ENCODE measurements at places on chromosomes 12 and 14. TPM values are rescaled to one million over a fixed set of nuclear protein-coding genes. Genes with fewer than 3 reads are reported as not detected.
A peak's percentile ranks its signal among the peaks of the same experiment; 100 is the strongest.

Gene ZFP36L1
- 281 TPM for polyA plus RNA-seq

Gene TGFB3
- 135 TPM for polyA plus RNA-seq

Gene CCDC60
- polyA plus RNA-seq = 0.10 TPM

Gene SERPINA1
- 109 TPM for polyA plus RNA-seq

Gene GYS2
- polyA plus RNA-seq = 0.32 TPM

Gene SPSB2
- 7.9 TPM for polyA plus RNA-seq

Gene MOK
- polyA plus RNA-seq = 24.7 TPM

Gene SLC22A17
- polyA plus RNA-seq = 57.0 TPM

Gene RNU4-1
- not detected for polyA plus RNA-seq

Gene SLCO1A2
- polyA plus RNA-seq = not detected

Gene NANOG
- polyA plus RNA-seq = 0.43 TPM

Gene ATL1
- polyA plus RNA-seq = 10.5 TPM

DNA sequence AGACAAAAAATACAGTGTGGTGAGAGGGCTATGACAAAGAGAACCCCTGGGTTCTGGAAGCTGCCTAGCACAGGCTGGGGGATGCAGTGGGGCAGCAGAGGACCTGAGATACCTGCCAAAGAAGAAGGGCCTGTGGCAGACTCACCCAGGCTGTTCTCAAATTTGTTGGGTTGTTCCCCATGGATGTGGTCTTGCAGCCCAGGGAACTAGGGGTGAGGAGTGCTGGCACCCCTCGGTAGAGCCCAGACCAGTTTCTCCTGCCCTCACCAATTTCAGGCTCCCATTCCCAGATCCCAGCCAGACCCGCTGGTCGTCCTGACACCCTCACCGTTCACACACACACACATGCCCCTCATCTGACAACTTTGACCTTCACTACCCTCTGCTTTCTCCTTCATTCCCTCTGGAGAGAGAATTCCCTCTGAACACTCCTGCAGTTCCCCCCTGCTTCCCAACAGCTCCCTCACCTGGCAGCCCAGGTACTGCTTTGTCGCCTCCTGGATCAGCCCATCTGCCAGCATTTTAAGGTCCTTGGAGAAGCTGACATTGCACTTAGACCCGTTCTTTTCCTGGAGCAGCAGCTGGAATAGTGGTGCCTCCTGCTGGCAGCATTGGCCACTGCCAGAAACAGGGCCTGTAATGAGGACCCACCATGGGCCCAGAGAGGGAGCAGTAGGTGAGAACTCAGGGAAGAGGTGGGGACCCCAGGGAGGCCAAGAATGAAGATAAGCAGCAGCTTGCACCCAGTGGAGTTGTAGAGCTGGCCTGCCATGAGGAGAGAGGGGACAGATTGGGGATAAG lies 5.9 kb upstream of the GDF11 start:
- no peak for DNase-seq

DNA sequence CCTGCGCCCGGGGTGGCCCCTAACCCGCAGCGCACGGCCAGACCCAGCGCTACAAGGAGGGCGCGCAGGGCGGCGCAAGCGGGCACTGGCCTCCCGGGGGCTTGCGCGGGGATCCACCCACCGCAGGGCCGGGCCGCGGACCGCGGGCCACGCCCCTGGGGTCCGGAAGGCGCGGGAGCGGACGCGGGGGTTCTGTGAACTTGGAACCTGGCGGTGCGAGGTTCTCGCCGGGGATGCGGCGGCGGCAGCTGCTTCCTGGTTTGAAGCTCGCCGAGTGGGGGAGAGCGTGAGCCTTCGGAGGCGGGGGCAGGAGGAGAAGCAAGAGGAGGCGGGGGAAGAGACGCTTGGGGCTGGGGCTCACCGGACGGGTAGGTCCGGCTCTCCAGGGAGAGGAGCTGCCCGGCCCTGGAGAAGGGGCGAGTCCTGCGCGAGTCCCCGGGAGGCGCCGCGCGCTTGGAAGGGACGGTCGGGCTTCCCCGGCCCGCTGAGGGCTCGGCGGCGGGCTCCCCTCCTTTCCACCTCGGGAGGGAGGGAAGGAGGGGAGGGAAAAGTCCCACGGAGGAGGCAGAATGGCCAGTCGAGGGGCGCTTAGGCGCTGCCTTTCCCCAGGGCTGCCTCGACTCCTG lies at the start of gene PRKCH:
Gene PRKCH (plus strand): TSS at position 195 of the 626 bp plus-strand sequence. CDS start 523 bp downstream, outside the sequence.
- peak; percentile 35 for DNase-seq

DNA sequence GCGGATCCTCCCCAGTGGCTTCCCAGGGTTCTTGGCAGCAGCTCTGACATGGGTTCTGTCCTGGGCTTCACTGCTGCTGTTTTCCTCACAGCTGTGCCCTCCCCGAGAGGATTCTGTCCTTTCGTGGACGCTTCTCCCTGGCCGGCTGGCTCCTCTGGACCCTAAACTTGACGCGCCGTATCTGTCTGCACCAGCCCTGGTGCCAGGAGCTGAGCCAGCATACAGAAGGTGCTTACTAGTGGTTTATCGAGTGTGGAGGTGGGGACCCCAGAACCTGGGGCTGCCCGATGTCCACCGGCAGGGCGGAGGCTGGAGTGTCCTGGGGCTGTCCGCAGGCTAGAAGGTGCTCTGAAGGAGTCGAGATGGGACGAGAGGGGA lies 17.2 kb downstream of the FBRSL1 start:
- DNase-seq = no peak

DNA sequence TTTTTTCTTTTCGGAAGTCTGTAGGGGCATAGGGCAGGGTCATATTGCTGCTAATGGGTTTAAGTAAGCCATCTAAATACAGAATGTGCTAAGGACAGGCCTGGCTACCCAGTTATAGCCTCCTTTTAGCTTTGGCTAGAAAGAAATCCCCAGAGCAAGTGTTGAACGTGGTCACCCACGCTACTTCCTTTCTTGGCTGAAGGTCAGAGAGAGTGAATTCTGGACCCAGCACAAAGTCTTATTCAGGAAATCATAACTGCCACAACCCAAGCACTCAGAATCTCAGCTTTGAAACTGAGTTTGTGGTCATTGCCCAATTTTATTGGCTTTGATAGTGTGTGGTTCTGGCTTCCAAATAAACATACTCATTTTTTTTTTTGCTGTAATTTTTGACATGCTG lies 542.1 kb upstream of the ATP2B1 start:
- DNase-seq = no peak

GRCh38 chr12:82507686-82508085 lies 149.4 kb downstream of the METTL25 start:
- no peak for DNase-seq

GRCh38 chr14:85122690-85123089 lies 407.3 kb upstream of the FLRT2 start:
- no peak for DNase-seq

- no peak for DNase-seq
Measured at GRCh38 chr14:67618617-67619063, 1.1 kb upstream of the ARG2 start.

- DNase-seq = no peak
Measured at GRCh38 chr12:42588524-42589464, 752 bp downstream of the PRICKLE1 start.

GRCh38 chr12:120439646-120440247 lies 1.8 kb downstream of the COX6A1 start:
- DNase-seq = no peak

- peak; percentile 5 for DNase-seq
Measured at GRCh38 chr12:127811988-127812387, 455.0 kb upstream of the TMEM132C start.

- DNase-seq = no peak
Measured at GRCh38 chr12:6822426-6823135, 960 bp downstream of the GPR162 start.

DNA sequence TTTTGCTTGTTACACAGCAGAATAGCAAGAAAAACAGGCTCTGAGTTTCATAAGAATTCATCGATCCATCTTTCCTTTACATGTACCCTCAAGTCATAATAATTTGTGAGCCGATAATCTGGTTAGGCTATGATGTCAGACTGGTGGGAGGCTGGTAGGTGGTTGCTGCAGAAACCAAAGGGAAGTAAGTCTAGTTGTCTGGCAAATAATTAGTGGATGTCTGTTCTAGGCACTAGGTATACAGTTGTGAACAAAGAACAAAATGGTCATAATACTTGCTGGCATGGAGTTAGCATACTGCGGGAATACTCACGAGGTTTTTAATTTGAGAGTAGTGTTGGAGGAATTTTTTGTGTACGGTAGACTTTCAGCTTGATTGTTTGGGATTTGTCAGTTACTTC lies 8.8 kb downstream of the SUSD6 start:
- no peak for DNase-seq

DNA sequence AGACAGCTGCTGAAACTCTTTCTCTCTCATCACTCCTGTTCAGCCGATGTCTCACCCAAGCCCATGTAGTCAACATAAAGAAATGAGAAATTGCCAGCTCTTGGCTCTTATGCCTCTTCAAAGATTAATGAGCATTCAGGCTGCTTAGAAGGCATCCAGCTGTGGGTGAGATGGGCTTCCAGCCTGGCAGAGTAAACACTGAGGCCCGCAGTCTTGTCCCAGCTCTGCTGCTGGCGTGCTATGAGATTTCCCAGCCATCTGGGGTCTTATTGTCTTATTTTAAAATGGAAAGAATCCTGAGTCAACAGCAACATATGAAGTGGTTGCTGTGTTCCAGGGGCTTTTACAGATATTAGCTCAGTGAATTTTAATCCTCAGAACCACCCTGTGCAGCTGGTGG lies 12.6 kb downstream of the RXYLT1 start:
- DNase-seq = no peak

DNA sequence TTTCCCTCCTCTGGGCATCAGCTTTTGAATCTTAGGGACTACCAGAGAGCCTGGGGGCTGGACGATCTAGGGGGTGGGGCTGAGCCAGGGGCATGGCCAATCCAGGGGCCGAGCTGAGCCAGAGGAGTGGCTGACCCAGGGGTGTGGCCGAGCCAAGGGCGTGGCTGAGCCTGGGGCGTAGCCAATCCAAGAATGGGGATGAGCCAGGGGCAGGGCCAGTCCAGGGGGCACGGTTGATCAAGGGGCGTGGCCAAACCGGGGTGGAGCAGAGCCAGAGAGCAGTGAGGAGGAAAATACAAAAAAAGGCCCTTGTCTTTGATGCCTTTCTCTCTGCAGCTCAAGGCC lies 219.3 kb upstream of the NOS1 start:
- DNase-seq = no peak

Measured in left renal pelvis (tissue), 4 donors.